ENCODE measurements at places on chromosomes 3 and 15.

DNA sequence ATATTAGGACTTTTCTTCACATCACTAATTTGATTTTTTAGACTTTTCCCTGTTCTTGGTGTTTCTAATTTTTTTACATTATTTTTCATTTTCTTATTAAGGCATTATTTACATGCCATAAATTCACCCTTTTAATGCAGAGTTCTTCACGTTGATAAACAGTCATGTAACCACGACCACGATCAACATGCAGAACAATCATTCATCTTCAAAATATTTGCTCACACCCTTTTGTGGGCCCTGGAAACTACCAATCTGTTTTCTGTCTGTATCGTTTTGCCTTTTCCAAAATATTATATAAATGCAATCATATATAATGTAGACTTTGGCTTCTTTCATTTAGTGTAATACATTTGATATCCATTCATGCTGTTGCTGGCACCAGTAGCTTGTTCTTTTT lies 48.7 kb downstream of the ARRDC4 start:
- DNase-seq: no peak

- no peak for DNase-seq
Observed at GRCh38 chr15:35907511-35907910, 361.5 kb upstream of the DPH6 start.

DNA sequence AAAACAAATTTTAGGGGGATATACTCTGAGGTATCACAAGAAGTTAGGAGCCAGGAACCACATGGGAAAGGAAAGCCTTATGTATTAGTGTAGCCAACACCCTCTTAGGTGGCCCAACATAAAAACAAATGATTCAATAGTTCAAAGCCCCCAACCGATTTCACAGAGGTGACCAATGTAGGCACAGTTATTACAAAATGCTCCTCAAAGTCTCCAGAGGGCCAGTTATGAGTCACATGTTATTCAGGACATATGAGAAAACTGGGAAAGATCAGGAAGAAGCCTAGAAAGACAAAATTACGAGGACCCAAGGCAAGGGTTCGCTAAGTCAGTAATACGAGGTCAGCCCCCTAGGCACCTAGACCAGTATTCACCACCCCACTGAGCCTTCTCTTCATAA lies 29.9 kb upstream of the FBN1 start:
- DNase-seq: no peak

- DNase-seq: no peak
Observed at GRCh38 chr15:99944131-99944530, 210.9 kb upstream of the LYSMD4 start.

GRCh38 chr3:143121241-143122088 lies 1.9 kb downstream of the CHST2 start:
- DNase-seq: no peak

GRCh38 chr3:128480278-128480677 lies 12.7 kb downstream of the GATA2 start:
- no peak for DNase-seq

DNA sequence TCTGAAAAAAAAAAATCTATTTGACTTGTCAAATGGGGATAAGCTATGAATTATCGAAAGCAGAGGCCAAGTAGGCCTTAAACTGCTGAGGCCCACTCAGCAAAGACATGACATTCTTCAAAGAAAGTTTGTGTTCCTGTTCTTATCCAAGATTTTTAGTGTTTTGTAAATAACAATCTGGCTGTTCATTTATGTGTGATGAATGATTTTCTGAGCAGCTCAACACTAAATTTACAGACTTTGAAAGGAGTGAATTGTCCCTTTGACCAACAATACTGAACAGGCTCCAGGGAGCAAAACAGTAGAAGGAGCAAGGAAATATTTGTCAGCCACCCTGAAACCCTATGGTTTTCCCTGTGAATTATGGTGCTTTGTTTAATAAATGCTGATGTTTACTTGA lies 512.6 kb upstream of the NAALADL2 start:
- DNase-seq: no peak

GRCh38 chr3:66898155-66898554 lies 100.0 kb upstream of the KBTBD8 start:
- no peak for DNase-seq

DNA sequence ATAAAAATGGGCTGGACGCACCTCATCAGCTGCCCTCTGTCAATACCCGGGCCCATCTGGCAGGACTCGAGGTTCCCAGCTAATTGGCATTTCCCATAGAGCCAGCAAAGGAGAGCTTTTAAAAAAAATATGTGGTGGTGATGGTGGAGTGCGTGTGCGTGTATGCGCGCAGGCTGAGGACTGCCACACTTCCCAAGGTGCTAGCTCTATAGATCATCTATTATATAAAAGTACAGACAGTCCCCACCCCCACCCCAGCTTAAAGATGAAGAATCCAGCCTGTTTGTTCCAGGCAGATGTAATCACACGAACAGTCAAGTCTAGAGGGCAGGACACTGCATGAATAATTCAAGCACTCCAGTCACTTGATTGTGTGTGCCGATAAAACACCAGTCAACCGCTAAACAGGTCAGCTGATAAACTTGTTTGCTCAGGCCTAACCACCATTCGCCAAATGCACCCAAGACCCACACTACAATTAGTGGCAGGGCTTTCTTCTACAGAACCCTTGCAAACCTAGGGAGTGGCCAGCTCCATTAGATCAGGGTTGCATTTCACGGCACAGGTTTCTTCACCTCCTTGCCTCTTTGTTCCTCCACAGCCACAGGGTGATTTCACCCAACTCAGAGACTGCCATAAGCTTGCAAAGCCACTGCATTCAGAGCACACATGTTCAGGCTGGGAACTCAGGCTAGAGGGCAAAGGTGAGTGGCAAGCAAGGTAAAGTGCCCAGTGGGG lies 5.8 kb downstream of the TLE3 start:
- DNase-seq: no peak

DNA sequence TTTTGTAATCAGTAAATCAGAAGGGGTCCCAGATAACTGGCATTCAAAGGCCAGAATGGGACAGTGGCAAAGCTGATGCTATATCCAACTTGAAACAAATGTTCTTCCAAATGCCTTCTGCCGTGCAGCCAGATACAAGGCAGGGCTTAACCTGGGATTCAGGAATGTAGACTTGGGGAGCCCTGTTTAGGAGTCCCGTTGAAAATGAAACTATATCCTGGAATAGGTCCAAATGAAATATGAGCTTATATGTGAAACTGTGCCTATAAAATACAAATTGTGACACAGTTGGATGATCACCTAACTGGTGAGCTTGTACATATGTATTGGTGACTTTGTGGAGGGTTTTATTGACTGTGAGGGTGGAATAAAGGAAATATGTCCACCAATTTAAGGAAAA lies 28.7 kb downstream of the FRMD4B start:
- no peak for DNase-seq
